A172 (cell line): ENCODE measurements at places on chromosomes 16 and 17. TPM values are rescaled to one million over a fixed set of nuclear protein-coding genes. Genes with fewer than 3 reads are reported as not detected.

The RCVRN gene
- not detected in 2 replicates for total RNA-seq

The LPO gene
- total RNA-seq: not detected in 2 replicates

The ANKRD13B gene
- total RNA-seq: 17.6 and 21.8 TPM in 2 replicates

The ANKRD40CL gene
- not detected in 2 replicates for total RNA-seq

The SLC6A2 gene
- 6.4 and 7.4 TPM in 2 replicates for total RNA-seq

The ZG16 gene
- total RNA-seq: not detected in 2 replicates

The PRAC1 gene
- total RNA-seq: not detected in 2 replicates

The SLC5A10 gene
- 0.22 TPM in 1 of 2 replicates, not detected in the other for total RNA-seq

The CFAP97D1 gene
- total RNA-seq: 0.24 TPM in 1 of 2 replicates, not detected in the other

The TP53TG3C gene
- not detected in 2 replicates for total RNA-seq

The TANC2 gene
- 4.9 and 26.0 TPM in 2 replicates for total RNA-seq

The SLFN12L gene
- total RNA-seq: not detected in 2 replicates

The HS3ST2 gene
- not detected in 2 replicates for total RNA-seq

The RAPGEFL1 gene
- total RNA-seq: 0.86 and 4.4 TPM in 2 replicates

The IL34 gene
- 7.8 and 10.5 TPM in 2 replicates for total RNA-seq

The FBXW10B gene
- total RNA-seq: 2.7 and 4.8 TPM in 2 replicates

The TBX6 gene
- total RNA-seq: not detected in 2 replicates

The SEPTIN1 gene
- total RNA-seq: not detected in 2 replicates

The PARD6A gene
- 5.7 and 12.9 TPM in 2 replicates for total RNA-seq

The NACA2 gene
- not detected in 2 replicates for total RNA-seq

The AANAT gene
- not detected in 2 replicates for total RNA-seq
